GM20000 (cell line): ENCODE measurements at places on chromosomes 12 and 14.

DNA sequence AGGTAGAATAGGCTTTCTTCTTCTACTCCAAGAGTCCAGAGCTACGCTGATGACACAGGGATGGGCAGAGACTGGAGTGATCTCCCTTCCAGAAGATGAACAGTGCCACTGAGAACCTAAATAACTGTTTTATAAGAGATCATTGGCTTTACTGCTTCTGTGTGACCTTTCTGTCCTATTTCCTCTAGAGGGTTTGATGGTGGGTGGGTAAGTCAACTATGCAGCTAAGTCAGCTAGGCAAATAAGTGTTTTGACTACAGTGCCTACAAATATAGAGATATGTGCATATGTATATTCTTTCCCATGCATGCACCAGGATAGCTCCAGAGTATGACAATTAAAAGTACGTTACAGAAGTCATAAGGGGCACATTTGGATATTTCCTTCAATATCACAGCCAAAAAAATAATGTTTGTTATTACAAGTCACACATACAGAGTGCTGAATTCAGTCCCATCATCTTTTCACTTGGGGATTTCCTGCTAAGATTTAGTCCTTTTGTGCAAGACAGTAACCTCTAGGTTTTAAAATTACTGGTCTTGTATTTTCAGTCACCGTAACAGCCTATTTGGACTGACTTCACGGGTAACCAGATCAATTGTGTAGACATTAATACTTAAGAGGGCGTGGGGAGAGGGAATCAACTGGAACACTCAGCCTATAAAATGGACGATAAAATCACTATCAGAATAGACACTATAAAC lies 412.6 kb upstream of the SOX5 start:
- DNase-seq: no peak

DNA sequence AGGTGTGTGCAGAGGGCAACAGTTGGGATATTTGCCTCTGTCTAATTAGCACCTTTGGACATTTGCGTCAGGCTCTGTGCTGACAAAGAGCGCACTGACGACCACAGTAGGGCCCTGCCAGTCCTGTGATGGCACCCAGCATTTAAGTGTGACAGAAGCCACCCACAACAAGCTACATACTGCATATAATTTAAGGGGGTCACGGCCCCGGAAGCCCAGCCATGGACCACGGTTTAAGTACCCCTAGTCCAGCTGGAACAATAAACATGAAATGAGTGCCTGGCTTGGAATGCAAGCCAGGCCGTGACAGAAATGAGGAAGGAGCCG lies 16.8 kb upstream of the DYNC1H1 start:
- DNase-seq: no peak

DNA sequence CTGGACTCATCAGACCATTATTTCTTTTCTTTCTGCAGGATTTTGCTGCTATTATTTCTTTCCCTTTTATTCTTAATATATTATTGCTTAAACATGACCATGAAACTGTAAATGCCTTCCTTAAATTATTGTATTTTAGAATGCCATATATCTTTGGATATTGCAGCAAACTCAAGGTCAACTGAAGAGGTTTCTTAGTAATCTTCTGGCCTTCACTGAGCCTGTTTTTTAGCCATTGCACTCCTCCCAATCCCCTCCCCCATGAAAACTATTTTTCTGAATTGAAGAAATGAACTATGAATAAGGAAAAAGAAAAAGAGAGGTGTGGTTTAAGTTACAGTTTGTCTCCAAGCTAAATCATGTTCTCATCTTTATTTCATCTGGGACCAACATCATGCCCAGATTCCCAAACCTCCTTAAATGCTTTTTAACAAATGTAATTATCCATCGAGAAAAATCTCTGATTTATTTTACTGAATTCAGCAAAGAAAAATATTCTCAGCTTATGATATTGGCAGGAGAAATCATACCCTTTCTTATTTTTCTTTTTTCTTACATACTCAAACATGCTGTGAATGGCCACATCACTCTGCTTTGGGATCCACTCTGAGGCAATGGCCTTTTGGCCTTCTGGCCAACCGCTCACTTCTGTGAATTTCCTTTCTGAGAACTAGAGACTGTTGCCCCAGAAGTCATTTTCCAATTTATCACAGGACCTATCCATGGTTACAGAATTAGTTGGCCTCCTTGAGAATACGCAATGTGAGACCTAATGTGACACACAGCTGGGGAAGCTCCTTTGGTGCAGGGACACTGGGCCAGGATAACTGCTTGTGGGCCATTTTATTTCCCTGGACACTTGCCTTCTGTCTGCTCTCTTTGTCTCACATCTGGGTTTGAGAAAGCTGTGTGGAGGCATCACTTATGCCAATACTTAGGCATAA lies 50.9 kb downstream of the IGF1 start:
- no peak for DNase-seq

- DNase-seq: no peak
Observed at GRCh38 chr12:80565271-80565670, 121.2 kb downstream of the PTPRQ start.

GRCh38 chr14:102493585-102493984 lies 16.0 kb downstream of the ANKRD9 start:
- DNase-seq: no peak

- peak; percentile 68 for DNase-seq
Observed at GRCh38 chr12:6828781-6829535, 751 bp downstream of the P3H3 start.

- DNase-seq: peak; percentile 58
Observed at GRCh38 chr12:116325336-116325664, 47.8 kb upstream of the MED13L start.

GRCh38 chr12:85018098-85018497 lies 18.0 kb downstream of the TSPAN19 start:
- no peak for DNase-seq

DNA sequence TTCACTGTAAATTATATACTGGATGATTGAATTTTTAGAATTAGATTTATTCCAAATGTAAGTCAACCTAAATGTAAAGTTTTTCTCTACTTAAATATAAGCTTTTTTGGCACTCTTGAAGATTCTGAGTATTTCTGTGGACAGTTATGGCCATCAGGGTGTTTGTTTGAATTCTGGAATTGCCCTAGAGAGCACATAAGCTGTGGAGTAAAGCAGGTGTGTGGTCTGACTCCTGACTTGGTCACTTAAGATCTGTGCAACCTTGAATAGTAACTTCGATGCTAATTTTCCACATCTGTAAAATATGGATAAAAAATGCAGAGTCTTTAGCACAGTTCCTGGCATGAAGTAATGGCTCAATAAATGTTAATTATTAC lies 64.4 kb downstream of the FUT8 start:
- DNase-seq: no peak

DNA sequence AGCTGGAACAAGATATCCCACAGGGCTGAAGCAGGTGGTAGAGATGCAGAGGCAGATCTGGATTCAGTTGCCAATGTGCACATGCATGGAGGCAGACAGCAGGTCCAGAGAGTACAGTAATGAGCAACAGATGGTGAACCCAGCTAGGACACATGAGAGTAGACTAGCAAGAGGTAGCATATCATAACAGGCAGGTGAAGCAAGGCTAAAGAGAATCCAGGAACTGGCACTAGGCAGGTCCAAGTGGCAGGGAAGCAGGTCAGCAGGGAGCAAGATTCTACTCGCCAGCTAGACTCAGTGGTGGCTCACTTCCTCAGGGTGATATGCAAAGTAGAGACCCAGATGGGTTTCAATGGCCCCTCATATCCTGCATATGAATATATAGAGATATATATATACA lies 15.3 kb upstream of the MYF6 start:
- DNase-seq: no peak

- DNase-seq: no peak
Observed at GRCh38 chr14:21267886-21268616, 1.2 kb downstream of the HNRNPC start.

- DNase-seq: no peak
Observed at GRCh38 chr14:65269732-65270131, 142.8 kb upstream of the FUT8 start.

- DNase-seq: no peak
Observed at GRCh38 chr12:913919-914698, 35.4 kb downstream of the RAD52 start.

DNA sequence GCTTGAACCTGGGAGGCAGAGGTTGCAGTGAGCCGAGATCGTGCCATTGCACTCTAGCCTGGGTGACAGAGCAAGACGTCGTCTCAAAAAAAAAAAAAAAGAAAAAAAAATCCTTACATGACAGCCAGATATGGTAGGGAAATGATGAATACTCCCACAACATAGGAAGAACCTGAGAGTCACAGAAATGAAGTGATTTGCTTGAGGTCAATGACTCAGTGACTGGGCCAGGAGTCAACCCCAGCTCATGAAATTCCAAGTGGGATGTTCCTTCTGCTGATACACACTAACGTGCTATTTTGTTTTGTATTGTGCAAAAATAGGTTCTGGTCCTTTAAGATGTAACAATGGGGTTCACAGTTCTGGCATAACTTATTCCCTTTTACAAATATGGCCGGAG lies 9.0 kb downstream of the RHOF start:
- DNase-seq: no peak

DNA sequence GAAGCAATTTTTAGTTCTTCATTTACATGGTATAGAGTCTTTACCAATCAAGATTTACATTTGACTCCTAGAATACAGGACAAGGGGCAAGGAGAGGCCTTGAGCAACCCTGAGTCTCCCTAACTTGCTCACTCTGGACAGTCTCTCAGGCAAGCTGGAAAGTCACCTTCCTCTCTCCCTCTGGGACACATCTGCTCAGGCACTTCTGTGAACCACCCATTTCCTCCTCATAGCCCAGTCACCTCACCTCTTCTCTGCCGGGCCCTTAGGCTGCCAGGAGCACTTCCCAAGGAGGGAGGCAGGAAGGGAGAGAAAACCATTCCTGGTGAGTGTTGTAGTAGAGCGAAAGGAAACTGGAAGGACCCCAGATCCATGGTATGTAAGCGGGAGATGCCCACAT lies 202.8 kb downstream of the TTC7B start:
- no peak for DNase-seq

GRCh38 chr14:49770212-49770817 lies 2.4 kb downstream of the KLHDC2 start:
- no peak for DNase-seq

DNA sequence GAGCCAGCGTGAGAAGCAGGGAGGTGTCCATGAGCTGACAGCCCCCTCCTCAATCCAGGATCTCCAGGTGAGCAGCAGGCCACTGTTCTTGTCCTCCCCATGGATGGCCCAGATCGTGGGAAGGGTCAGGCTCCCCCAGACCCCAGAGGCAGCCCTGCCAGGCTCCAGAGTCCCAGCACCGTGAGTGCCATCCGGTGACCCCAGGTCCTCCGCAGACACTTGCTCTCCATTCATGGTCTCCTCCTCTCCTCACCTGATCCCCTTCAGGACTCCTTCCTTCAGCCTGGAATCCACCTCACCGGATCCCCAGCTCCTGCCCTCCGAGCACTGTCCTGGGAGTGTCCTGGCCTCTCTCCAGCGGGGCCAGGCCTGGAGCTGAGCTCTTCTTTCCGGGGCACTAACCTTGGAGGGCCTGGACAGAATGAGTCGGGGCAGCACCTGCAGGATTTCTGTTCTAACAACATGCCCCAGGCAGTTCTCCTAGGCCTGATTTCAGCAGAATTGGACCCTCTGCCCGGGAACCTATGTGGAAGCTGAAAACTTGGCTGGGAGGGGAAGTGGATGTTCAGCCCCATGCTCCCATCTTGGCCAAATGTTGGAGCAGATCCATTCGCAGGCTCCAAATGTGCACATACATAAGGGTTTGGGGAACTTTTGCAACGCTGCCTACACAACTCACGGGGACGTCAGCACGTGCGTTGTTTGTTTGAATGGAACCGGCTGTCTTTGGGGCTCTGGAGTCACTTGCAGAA lies 341.6 kb upstream of the SFSWAP start:
- no peak for DNase-seq

DNA sequence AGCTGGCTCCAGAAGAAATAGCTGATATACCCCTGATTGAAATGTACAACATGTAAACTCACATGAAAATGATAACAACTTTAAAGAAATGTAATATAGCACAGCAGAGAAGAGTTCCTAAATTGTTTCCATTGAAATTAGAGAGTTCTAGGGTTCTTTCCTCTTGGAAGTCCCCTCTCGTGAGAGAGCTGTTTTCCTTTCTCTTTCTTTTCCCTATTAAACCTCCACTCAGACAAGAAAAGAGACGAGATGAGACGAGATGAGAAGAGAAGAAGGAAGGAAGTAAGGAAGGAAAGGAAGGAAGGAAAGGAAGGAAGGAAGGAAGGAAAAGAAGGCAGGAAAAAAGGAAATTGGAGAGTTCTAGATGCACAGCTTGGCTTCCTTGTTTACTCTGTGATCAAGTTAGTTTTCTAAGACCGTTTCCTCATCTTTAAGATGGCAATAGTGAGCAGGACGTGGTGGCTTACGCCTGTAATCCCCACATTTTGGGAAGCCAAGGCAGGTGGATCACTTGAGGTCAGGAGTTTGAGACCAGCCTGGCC lies 11.9 kb downstream of the DRAM1 start:
- DNase-seq: no peak

DNA sequence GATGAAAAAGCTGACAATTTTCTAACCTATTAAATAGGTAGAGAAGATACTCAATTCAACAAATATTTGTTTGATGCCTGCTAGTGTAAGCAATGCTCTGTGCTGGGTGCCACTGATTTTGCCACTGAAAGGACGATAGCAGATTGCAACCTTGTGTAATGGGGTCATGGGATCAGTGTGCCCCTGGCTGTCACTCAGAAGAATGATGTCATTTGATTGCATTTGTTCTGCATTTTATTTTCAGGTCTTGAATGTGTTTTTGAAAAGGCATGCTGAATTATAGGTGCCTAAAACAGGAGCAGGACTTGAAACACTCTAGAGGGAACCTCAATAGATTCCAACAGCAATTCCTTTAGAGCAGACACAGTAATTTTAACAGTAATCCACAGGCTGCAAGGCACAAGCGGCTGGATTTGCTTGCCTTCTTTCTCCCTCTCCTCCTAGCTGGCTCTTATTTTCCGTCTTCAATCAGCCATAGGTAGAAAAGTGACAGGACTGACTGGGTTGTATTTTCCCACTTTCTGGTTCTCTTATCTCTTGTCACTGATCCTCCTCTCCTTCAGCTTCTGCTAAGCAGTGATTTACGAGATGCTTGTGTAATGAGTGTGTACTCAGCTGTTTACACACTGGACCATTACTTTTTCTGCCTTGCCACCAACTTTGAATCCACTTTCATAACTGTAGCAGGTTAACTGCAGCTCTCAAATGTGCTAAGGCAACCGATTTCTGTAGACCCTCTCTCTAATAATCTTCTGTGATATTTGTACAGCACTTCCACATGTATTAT lies 4.1 kb downstream of the PLXNC1 start:
- no peak for DNase-seq
